CD4-positive, alpha-beta memory T cell (primary cell): ENCODE measurements at places on chromosomes 3 and 15. TPM values are rescaled to one million over a fixed set of nuclear protein-coding genes. Genes with fewer than 3 reads are reported as not detected.

Gene APBA2
- 52.4 TPM for total RNA-seq

- DNase-seq, result no peak
These were observed 161.5 kb upstream of the MCTP2 start for GRCh38 chr15:94069844-94070243.

Gene CHDH
- total RNA-seq, result 0.47 TPM

- DNase-seq, result no peak
These were observed 45.0 kb upstream of the SACM1L start for GRCh38 chr3:45644063-45644790.
